ENCODE measurements at places on chromosomes 16 and 17.

- no peak for DNase-seq
Measured at GRCh38 chr16:68351463-68351862, 40.6 kb downstream of the PRMT7 start.

DNA sequence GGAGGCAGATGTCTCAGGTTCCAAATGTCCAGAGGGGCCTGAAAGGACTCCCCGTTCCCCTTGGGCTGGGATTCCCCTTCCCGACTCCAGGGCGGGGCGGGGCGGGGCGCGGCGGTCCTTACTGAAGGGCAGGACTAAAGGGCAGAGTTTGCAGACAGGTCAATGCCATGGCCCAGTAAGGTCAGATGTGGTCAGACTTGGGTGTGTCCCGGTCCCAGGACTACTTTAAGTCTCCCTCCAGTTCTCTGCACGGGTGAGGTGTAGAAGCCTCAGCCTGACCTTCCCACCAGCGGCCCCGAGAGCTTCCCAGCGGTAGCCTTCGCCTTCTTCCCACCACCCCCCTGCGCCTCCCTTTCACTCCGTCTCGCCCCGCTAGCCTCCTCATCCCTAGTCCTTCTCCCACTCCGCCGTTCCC, 532 bp downstream of the KDM6B start:
- no peak for DNase-seq

GRCh38 chr16:68943961-68944360, 100.6 kb downstream of the TANGO6 start:
- DNase-seq, result no peak

- DNase-seq, result peak; percentile 87
Measured at GRCh38 chr16:610513-611381, 20.0 kb upstream of the WFIKKN1 start.

DNA sequence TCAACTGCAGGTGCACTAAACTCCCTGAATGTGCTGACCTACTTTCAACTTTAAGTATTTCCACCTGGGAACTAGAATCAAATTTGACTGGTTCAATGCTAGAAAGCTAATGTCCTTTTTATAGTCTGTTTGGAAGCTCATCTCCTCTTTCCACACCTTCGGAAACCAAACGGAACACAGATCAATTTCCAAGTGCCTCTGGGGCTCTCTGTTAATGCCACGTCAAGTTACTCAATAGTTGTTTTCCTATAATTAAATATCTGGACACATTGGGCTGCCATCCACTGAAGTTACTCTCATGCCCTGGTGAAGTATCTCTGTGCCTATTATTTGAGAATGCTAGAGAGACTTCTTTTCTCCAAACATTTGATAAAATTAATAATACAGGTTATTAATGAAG, 29.7 kb downstream of the ABAT start:
- no peak for DNase-seq

DNA sequence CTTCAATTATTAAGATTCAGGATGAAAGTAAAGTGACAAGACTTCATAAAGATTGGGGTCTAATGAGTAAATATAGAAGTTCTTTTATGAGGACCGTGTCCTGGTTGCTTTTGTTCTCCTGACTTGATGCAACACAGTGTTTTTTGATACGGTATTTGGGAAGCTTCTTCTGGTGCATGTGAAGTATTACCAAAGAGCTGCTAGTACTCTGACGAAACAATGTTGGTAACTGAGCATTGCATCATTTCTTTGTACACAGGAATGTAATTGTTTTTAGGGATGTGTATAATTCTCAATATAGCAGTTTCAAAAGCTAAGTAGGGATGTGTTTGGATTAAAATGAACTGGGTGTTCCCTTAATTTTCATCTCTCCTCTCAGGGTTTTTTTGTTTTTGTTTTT, 15.9 kb downstream of the KPNB1 start:
- DNase-seq, result no peak

- no peak for DNase-seq
Measured at GRCh38 chr17:61007980-61008379, 330.3 kb downstream of the BCAS3 start.

DNA sequence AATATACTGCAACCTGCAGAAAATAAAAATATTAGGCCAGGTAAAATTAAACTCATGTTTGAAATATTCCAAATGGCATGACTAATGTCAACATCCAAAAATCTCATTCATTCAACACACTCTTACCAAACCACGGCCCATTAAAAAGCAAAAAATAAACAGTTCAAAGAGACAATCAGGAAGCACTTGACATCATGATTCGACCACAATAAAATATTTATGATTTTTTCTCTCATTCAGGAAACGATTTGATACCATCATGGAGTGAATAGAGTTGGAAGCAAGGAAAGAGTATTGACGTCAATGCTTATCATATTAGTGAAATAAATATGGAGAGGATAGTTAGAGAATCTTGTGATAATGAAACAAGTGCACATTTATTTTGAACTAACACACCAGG, 354.1 kb downstream of the KCNJ2 start:
- no peak for DNase-seq

DNA sequence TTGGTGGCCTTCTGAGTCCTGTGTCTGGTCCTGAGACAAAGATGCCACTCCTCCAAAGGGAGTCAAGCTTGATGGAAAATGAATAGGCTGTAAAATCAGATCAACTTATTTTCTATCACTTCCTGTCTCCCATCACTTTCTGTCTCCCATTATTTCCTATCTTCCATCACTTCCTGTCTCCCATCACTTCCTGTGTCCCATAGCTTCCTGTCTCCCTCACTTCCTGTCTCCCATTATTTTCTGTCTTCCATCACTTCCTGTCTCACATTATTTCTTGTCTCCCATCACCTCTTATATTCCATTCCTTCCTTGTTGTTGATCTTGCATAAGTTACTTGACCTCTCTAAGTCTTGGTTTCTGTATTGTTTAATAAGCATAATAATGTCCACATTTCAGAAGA, 418.5 kb upstream of the EEF2KMT start:
- no peak for DNase-seq

- DNase-seq, result no peak
Measured at GRCh38 chr16:1993731-1994131, 4.0 kb downstream of the SYNGR3 start.

GRCh38 chr17:75764711-75765421, at the start of gene GALK1:
Gene GALK1, minus strand, starts transcription at chr17:75765192. Its CDS starts 56 bp downstream, at chr17:75765136.
- DNase-seq, result peak; percentile 94

DNA sequence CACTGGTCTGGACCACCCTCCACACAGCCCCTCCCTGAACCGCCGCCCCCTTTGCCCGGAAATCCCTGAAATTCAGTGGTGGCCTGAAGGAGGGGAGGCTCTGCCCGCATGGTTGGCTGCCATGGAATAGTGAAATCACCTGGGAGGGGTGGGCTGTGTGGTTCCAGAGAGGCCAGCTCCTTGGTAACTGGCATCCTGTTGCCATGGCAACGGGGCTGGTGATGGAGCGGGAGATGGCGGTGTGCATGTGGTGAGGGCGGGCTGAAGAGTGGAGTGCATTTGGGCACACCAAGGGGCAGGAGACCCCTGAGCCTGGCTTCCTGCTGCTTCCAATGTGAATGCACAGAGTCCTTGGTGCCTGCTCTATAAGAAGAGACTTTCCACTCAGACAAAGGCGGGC, 2.4 kb downstream of the EFNB3 start:
- no peak for DNase-seq

- DNase-seq, result no peak
Measured at GRCh38 chr17:82086941-82087906, 10.8 kb downstream of the FASN start.

DNA sequence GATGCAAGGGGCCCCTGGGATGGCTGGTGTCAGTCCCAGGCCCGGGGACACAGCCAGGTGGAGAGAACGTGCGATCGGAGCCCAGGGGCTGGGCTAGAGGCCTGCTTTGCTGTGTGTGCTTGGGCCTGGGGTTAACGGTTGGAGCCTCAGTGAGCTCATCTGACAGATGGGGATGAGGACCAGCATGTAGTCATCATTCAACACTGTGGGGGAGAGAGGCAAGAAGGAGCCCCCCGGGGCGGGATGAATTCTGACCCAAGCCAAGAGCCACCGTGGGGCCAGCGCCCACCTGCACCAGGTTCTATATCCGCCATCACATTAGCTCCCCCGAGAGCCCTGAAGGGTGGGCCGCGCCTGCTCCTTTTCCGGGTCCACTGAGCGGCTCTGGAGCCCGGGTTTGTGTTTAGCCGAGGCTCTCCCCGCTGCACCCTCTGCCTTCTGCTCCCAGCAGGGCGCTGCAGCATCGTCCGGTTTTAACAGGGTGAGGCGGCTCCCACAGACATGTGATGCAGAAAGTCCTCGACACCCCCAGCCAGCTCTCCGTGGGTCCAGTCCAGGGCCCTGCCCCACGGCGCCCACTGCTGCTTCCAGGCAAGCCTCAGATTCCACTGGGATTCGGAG, 365.7 kb downstream of the SEC14L1 start:
- DNase-seq, result no peak

DNA sequence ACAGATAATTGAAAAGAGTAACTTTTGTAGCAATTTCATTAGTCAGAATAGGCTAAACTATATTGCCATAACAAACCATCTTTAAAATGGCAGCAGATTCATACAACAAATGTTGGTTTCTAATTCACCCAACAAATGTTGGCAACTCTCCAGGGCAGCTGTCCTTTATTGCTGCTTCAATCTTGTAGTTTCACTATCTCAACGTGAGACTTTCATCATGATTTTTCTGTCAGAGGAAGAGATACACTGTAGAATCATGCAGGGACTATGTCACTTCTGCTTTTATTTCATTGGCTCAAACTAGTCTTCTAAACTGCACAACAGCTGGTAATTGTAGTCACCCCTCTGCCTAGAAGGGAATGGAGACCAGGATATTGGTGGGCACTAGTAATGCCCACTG, 174.2 kb downstream of the TANC2 start:
- DNase-seq, result no peak

- no peak for DNase-seq
Measured at GRCh38 chr17:72332367-72332766, 211.5 kb downstream of the SOX9 start.

DNA sequence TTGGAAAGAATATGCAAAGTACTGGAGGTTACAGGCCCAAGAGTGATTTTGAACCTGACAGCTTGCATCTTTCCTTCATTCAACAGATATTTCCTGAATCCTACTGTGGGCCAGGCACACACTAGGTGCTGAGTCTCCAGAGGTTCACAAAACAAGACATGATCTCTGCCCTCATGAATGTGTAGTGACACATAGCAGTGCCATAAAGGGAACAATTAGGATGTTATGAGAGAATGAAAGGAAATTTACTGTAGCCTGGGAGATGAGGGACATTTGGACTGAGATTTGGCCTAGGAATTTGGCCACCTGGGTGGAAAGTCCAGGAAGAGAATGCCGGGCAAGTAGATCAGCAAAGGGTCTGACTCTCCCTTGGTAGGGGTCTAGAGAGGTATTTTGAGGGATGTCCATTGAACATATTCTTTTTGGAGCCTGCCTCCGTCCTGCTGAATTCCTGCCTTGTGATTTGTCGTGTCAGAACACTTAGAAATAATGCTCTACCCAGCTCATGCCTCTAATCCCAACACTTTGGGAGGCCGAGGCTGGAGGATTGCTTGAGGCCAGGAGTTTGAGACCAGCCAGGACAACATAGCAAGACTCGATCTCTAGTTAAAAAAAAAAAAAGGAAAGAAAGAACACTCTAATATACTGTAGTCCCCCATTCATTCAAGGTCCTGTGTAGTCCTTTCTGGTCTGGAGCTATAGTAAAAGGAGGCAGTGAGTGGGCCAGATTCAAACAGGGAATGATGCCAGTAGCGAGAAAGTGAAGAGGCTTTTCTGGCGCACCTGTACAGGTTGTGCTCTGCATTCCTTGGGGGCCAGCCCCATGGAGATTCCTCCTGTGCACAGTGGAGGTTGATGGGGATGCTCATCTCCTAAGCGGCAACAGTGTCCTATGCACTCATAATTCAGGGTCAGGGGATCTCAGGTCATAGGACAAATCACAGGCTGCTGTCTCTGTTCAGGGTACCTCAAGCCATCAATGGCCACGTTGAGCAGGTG, 90.6 kb upstream of the CLEC18A start:
- DNase-seq, result no peak

- no peak for DNase-seq
Measured at GRCh38 chr16:3115003-3115402, 2.6 kb downstream of the ZNF205 start.

GRCh38 chr16:8236816-8237215, 353.5 kb downstream of the TMEM114 start:
- no peak for DNase-seq

DNA sequence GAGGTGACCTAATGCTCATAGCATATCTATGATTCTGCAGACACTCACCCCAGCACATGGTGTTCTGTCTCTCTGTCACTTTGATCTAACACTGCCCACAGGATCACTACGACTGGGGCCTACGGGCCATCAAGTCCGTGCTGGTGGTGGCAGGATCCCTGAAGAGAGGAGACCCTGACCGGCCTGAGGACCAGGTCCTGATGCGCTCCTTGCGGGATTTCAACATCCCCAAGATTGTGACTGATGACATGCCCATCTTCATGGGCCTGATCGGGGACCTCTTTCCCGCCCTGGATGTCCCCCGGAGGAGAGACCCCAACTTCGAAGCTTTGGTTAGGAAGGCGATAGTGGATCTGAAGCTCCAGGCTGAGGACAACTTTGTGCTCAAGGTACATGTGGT, 146.4 kb downstream of the DNAH9 start:
- no peak for DNase-seq

DNA sequence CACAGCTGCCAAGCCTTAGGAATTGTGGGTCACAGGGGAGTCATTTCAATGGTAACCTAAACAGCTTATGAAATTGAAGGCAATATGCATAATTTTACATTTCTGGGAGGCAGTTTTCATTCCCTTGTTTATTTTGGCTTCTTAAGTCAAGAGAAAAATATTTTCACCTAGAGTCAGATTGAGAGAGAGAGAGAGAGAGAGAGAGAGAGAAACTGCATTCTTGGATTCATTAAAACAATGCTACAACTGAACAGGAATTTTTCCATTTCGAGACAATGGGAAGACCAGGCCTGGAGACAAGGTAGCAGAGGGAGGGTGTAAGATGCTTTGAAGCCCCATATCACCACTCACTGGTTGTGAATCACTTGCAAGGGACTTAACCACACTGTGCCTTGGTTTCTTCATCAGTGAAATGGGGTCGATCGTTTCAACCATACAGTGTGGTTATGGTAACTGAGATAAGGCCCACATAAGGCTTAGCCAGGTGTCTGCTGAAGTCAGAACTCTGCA, 224.7 kb upstream of the IRX3 start:
- DNase-seq, result no peak

DNA sequence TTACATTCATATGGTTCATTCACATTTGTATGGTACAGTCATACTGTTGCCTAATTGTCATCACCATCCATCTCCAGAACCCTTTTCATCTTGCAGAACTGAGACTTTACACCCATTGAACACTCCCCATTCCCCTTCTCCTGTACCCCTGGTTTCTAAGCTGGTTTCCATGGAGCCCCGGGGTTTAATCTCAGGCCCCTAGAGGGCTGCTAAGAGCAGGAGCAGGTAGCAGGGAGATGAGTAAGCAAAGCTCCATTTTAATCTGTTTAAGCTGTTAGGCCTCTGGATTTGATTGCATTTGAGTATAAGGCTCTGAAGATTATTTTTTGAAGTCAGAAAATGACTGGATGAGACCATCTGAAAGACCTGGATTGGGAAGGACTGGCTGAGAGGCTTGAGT, 68.5 kb upstream of the RPL38 start:
- DNase-seq, result no peak

- peak; percentile 50 for DNase-seq
Measured at GRCh38 chr17:17700251-17700969, 19.2 kb downstream of the RAI1 start.

All from frontal cortex (tissue), 4 donors.